ENCODE measurements at places on chromosomes 12 and 14.

DNA sequence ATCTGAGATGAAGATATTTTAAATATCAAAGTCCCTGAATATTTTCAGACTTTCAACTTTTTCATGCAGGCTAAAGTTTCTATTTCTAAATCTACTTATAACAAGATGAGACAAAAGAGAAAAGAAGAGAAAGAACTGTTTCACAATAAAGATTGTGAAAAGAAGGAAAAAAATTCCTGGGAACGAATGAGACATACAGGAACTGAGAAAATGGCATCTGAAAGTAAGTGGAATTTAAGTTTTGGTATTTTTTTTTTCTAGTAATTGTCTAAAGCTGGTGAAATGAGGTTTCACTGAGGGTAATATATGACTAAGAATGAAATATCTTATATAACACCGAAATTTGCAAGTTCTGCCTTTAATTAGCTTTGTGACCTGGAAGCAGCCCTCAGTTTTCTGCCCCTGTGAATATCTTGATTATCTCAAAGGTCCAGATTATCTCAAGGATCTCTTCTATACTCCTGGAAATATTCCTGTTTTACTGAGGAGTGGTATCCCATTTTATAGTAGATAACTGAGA, 55.7 kb upstream of the PRPF39 start:
- no peak for DNase-seq

DNA sequence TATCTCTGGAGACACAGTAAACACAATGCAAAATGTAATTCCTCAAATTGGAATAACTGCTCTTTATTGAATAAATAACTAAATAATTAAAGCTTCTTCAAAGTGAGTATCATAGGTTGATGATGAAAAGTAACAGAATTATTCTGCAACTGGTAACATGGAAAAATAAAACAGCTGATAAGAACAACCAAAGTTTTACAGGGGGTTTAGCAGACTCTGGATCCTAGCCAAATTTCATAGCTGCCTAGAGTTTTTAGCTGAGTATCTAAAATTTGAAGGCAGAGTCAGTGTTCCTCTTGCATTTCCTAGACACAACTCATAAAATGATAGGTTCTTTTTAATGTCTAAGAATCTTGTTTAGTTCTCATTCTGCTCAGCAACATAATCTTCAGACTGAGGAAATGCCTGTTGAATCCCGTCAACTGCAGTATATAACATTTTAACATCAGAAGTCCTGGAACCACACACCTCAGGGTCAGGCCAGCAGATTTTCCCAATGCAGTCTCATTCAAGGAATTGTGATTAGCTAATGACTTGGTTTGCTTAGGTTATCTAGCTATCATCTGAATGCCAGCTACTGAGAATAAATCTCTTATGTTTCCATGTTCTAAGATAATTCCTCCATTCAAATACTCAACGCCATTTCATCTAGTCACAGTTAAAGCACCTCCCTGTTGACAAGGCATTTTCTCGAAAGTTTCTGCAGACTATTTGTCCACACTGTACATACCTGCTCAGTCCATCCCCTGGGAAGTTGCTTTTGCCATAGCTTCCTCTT, 411.6 kb downstream of the BCAT1 start:
- DNase-seq = no peak

DNA sequence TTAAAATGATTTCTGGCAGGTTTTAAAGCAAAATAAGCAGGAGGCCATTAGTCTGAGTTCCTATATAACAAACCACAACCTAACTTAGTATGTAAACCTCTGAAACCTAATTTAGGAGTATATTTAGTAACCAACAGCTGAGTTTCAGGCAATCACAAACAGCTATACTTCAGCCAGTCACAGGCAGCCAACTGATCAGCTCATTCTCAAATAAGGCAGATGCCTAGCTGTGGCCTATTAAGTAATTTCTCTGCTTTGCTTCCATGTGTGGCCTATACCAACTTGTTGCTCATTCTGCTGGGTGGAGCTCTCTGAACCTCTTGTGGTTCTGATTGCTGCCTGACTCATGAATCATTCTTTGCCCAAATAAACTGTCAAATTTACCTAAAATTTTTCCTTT, 408.9 kb upstream of the FBXO33 start:
- DNase-seq = no peak

DNA sequence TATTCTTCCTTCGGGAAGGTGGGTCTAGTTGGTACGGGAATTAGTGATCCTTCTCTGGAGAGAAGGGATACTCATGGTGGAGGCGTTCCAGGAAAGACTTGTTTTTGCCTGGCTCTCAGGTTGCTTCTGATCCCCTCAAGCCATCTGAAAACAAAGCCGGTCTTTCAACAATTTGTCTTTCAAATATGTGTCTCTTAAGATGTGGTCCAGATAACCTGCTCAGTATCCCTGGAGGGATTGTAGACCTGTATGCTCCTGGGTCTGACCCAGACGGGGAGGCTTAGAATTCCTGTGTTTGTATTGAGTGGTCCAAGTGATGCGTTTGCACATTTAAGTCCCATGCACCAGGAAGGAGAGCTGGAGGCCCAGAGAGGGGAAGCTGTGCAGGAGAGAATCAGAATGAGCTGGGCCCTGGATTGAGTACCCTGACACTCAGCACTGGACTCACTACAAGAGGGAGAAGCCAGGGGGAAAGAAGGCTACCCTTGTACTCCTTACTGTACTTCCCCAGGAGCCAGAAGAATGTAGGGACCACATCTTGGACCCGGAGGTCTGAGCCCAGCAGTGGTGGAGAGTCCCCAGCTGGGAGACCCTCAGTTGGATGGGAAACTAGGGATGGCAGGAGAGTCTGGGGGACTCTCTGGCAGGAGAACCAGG, 40.4 kb downstream of the ERH start:
- no peak for DNase-seq

DNA sequence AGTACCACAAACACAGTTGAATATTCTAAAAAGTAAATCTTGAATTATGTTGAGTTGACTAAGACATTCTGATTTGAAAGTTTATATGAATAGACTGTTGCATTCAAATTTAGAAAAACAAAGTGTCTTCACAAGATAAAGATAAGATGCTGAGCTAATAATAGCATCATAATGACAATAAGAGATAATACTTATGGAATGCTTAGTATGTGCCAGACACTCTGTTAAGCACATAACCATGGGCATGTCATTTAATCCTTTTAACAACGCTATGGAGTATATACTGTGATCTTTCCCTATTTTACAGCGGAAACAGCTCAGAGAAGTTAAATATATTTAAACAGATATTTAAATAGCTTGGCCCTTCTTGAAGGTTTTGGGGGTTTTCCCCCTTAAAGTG, 163.4 kb downstream of the SRGAP1 start:
- DNase-seq = no peak

GRCh38 chr14:56310643-56311042, 192.4 kb downstream of the PELI2 start:
- DNase-seq = no peak

DNA sequence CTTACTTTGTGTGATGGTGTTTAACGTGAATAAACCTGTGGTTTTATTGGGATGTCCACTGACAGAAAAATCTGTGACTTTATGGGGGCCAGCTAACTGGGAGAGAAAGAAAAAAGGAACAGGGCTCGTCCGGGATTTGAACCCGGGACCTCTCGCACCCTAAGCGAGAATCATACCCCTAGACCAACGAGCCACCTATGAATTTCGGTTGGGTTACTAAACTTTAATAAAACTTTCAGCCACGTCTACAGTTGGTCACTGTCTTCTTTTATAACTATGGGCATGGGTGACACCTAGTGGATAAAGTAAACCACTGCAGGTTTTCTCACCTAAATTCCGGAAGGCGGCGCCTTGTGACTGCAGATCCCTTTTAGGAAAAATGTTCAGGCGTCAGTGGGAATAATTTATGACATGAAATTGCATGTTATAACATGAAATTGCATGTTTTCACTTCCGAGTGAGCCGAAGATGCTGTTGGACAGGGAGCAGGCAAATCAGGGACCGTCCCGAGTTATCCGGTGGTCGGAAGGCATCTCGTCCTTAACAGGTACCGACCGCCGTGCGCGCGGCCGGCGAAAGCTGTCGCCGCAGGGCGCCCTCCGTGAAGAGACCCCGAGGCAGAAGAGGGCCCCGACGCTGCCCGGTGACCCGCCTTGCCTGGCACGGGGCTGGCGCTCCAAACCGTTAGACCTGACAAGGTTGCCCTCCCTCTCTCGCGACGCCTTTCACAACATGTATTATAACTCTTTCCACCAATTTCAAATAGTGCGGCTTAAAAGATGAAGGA, 18.2 kb upstream of the RNASE12 start:
- DNase-seq = no peak
